Activated CD4-positive, alpha-beta T cell treated with anti-CD3 and anti-CD28 coated beads for 24 hours (primary cell): ENCODE measurements at places on chromosomes 16 and 17.

GRCh38 chr17:60743799-60744198, 66.1 kb downstream of the BCAS3 start:
- no peak for DNase-seq

- no peak for DNase-seq
These were observed 142.1 kb upstream of the RPH3AL start for GRCh38 chr17:494601-495265.

- peak; percentile 82 for DNase-seq
These were observed 7.6 kb upstream of the NXPH3 start for GRCh38 chr17:49567871-49568694.

GRCh38 chr17:30475206-30475605, 2.0 kb upstream of the GOSR1 start:
- DNase-seq, result no peak

DNA sequence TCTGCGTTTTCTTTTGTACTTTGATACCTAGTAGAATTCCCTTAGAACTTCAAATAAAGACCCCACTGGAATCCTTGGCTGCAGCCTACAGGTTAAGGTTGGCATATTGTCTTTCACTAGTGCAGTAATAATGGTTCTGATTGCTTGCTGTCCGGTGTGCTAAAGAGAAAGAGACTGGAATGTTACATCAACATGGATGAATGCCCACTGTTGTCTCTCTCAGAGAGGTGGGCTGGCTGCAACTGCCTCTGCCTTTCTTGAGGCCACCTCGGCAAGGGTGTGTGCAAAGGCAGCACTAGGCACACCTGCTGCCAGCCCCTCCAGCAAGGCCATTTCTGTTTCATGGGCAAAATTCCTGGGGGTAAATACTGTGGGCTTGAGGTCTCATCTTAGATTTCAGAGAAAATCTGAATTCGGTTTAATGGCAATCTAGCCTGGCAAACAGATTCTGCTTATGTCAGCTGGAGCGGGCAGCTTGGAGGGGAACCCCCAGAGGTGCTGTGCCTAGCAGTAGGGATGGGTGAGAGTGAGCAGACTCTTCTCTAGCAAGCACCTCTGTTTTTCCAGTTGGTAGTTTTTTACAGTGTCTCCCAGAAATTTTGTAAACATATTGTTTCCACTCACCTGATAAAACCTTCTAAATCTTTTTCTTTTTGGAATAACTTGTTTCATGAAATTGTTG, 54.0 kb downstream of the MRTFB start:
- DNase-seq, result no peak

- no peak for DNase-seq
These were observed 32.5 kb downstream of the PIMREG start for GRCh38 chr17:6476810-6477179.

GRCh38 chr16:66619534-66620428, 15.3 kb downstream of the CMTM3 start:
- no peak for DNase-seq

GRCh38 chr17:67506966-67507365, 129.9 kb downstream of the PITPNC1 start:
- DNase-seq, result no peak

DNA sequence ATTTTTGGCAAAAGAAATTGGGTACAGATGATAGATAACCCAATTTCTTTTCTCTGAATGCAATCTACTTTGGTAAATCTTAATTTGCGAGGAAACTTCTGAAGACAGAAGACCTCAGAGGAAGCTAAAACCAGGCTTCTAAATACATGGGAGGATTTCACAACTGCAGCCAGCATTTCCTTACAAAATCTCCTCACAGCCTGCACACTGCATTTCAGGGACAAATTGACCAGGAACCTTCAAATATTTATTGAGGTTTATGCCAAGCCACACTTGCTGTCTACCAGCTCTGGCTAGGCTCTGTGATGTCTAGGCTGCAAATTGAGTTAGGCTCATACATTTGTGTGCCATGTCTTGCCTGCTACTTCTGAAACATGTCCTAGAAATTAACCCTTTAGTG, 167.3 kb upstream of the CDH5 start:
- DNase-seq, result no peak

DNA sequence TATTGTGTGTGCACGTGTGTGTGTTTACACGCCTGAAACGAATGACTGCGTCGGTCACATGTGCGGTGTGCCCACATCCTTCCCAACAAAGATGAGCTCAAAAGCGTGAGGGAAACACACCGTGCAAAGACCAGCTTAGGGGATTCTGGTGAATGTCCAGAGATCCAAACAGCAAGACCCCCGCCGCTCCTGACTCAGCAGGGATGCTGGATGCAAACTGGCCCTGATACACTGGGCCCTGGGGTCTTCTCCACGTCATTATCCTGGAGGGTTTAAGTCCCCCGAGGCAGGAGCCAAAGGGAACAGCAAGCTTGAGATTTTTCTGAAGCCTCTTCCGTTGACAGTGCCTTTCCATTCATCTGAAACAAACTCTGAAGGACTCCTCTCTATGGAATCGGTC, 59.2 kb downstream of the TBC1D16 start:
- DNase-seq, result no peak

DNA sequence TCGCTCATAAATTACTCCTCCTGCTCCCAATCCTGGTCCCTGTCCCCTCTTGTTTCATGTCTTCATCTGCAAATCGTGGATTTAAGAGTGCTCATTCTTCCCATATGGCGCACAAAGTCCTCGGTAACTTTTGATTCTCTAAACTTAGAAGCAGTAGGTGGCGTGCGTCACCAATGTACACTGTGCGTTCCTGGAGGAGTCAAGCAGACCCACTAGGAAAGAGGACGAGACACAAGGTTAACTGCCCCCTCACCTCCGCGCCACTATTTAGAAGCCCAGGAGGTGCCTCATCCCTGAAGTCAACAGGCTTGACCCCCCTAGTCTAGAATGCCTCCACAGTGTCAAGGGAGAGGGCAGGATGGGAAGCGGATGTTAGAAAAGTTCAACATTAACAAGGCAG, 2.9 kb downstream of the SLC13A5 start:
- DNase-seq, result no peak

- DNase-seq, result peak; percentile 31
These were observed at the start of gene TNFSF12 for GRCh38 chr17:7548585-7549400. TSS of gene TNFSF12 (plus strand) at chr17:7549058. CDS start at chr17:7549154, 96 bp downstream.

- DNase-seq, result no peak
These were observed 52.0 kb upstream of the AMZ2 start for GRCh38 chr17:68195667-68196393.

- DNase-seq, result no peak
These were observed 37.8 kb downstream of the CACNG1 start for GRCh38 chr17:67082107-67082506.

- peak; percentile 28 for DNase-seq
These were observed at the start of gene GNAO1 for GRCh38 chr16:56191156-56191815. TSS of gene GNAO1 (plus strand) at chr16:56191489. CDS start at chr16:56192236, 747 bp downstream.

DNA sequence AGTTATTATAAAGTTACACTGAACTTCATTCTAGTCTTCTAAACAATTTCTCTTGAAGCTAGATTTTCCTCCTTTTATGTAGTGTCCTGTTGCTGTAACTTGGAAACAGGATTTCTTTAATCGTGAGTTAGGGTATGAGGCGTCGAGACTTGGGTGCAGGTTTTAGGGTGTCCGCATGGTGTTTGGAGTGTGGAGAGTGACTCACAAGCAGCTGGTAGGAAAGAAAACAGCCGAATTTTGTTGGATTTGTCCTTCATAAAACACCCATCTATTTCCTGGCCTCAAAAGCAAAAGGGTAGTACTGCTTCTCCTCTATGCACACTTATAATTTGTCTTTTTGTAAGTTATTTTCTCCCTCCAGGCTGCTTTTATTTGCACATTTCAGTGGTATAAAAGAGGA, 1.6 kb downstream of the RPTOR start:
- DNase-seq, result no peak

GRCh38 chr16:48617104-48617705, 7.2 kb upstream of the N4BP1 start:
- DNase-seq, result no peak

GRCh38 chr17:57971572-57971971, 16.4 kb upstream of the CUEDC1 start:
- no peak for DNase-seq

DNA sequence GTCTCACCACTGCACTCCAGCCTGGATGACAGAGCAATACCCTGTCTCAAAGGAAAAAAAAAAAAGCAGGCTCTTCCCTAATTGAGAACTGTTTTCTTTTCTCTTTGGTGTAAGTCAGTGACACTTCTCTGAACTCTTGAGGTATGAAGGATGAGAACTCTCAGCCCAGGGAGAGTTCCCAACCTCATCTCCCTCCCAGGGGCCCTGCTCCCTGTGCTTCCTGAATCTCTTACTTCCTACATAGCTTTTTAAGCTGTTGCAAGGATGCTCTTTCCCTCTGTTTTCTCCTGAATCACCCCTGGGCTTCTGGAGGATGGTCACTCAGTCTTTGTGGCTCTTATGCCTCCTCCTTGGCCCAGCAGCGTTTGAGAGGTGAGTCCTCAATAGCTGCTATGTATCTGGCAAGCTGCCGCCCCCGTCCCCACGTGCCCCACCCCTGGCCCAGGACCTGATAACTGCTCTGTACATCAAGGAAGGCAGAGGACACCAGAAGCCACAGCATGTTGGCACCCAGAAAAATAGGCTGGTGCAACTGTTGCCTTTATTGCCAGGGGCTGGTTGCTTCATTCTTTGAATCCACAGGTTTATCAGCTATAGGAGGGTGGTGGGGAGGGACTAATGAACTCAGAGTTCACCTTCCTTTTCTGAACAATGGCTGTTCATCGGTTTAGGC, 24.0 kb downstream of the IGF2BP1 start:
- DNase-seq, result no peak

- DNase-seq, result no peak
These were observed 44.8 kb downstream of the PRMT7 start for GRCh38 chr16:68355447-68356248.

DNA sequence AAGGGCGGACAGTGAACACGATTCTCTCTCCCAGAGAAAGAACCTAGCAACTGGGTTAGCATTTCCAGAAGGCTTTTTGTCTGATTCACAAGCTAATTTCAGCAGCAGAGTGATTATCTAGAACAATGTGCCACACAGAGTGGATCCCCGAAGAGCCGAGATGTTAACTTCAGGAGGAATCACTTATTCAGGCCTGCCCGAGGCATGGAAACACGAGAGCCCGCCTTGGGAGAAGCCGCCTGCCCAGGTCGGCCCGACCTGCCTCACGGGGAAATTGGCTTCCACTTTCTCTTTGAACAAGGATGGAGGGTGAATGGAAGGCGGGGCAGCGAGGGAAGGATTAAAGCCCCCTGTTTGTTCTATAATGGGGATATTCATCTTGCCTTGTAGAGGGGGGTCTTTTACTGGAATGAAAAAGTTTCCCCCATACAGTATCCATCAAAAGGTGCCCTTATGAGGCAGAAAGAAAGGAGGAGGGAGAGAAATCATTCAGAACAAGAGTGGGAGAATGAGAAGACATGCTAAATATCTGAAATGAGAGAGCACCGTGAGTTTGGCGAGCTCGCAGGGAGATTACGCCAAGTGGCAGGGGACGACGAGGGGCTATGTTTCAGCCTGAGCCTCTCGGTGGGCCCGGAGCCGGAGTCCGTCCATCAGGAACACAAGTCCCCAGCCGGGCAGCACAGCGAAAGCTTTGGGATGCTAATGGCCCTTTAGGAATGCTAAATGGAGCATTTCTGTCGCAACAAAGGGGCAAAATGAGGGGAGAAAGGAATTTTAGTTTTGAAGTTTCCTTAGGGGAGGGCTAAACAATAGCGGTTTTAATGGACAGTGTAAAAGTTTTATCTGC, 33.0 kb downstream of the NTN1 start:
- DNase-seq, result no peak

GRCh38 chr17:42928714-42929496, 28.3 kb downstream of the G6PC1 start:
- peak; percentile 19 for DNase-seq

DNA sequence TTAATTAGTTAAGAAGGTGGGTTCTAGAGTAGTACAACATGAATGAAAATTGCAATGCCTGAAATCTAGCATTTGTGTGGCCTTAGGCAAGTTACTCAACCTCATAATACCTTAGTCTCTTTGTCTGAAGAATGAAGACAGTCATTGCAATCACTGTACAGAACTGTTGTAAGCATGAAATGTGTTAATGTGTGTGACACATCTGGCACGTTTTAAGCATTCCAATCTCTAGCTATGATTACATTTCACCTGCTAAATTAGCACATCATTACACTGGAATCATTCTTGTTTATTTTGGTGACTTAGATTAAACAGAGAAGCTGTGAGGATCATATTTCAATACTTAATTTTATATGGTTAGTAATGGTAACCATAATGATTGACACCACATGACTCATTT, 629.7 kb upstream of the KIF2B start:
- no peak for DNase-seq

DNA sequence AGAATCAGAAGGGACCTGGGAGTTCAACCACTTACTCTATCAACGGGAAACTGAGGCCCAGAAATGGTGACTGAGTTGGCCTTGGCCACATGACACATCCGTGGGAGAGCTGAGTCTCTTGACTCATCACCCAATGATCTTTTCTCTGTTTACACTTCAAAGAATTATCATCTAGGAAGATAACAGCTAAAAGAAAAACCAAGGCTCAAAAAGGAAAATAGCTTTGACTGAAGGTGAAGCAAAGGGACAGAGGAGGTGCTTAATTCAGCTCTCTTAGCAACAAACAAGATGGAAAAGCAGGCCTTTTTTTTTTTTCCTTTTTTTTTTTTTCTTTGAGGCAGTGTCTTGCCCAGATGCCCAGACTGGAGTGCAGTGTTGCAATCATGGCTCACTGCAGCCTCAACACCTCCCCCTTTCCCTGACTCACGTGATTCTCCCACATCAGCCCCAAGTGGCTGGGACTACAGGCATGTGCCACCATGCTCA, 16.7 kb downstream of the ERCC4 start:
- DNase-seq, result no peak

- DNase-seq, result no peak
These were observed 11.0 kb upstream of the KRT19 start for GRCh38 chr17:41539071-41539492.

GRCh38 chr17:44655983-44656710, at the start of gene MEIOC:
TSS of gene MEIOC (plus strand) at chr17:44656468. CDS start at chr17:44656614, 146 bp downstream.
- DNase-seq, result peak; percentile 20

DNA sequence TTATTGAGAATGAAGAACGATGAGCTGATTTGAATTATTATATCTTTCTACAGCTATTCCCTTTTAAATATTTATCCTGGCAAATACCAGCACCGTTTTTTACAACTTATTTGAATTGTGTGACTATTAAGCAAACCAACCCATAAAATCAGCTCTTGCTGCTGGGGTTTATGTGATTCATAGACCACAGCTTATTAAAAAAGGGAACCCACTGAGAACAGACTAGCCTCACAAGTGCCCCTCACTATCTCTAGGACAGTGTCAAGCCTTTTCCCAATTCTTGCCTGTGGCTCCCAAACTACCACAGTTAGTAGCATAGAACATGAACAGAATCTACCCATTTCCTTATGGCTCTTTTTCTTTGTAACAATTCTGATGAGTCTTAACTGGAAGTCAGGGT, 6.1 kb upstream of the LIG3 start:
- DNase-seq, result no peak
